Stimulated activated naive CD4-positive, alpha-beta T cell (primary cell): ENCODE measurements at places on chromosomes 4 and X.

- DNase-seq, result no peak
Observed at GRCh38 chrX:136268051-136269048, 17.1 kb upstream of the MAP7D3 start.

DNA sequence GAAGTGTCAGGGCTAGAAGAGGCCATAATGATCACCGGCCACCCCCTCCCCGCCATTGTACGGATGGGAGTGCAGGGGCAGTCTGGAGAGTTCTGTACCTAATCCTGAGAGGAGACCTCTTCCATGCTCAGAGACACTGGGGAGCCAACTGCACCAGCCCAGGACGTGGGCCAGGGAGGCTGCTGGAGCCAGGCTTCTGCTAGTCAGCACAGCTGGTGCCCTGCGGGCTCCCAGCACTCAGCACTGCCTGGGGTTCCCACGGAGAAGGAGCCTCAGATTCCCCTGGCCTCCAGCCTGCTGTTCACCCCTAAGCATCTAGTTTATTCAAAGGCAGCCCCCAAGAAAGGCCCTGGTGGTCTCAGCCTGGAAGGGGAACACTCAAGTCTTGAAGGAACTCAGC, 28.8 kb downstream of the ABLIM2 start:
- no peak for DNase-seq

DNA sequence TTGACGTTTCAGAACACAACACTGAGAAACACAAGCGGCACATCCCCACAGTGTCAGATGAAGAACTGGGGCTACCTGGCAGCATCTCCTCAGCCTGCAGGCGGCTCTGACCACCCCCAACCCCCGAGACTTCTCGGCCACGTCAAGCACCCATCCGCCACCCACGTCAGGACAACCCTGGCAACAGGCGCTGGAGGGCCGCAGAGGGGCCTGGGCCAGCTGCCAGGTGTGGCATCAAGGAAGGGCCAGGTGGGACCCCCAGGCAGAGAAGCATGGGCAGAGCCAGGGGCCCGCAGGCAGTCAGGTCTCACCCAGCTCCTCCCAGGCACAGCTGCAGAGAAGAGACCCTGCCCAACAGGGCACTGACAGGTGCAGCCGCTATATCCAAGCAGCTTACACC, 22.3 kb downstream of the GAK start:
- no peak for DNase-seq

DNA sequence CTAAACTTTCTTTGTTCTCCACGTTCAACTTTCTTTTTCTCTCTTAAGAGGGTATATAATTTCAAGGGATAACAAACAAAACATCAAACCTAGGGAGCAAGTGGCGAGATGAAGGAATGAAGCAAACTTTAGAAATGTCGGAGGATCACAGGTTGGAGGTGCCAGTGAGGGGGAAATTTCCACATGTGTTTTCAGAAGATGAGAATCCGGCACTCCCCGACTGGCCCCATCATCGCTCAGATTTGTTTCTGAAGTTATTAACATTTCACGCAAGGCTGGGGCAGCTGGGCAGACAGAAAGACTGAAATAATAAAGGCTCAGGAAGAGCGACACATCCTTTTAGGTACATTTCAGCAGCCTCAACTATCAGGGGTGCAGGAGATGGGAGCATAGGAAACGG, 134.9 kb downstream of the SMIM20 start:
- no peak for DNase-seq

DNA sequence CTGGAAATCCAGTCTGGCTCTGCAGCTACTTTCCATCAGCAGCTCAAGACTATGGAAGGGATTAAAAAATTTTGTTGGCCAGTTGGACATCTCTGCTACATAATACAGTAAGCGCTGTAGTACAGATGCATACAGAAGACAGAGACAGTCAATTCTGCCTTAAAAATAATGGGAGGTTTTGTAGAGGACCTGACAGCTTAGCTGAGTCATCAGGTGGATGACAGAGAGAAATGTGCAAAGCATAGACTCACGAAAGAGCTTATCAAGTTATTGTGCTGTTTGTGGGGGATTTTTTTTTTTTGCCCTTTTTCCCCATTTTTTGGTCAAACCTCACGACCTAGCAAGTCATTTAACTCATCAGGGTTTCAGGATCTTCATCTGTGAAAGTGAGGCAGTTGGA, 149.0 kb upstream of the SCML1 start:
- no peak for DNase-seq

GRCh38 chr4:4870576-4871241, 11.2 kb downstream of the MSX1 start:
- no peak for DNase-seq

- DNase-seq, result no peak
Observed at GRCh38 chr4:173794662-173795061, 264.6 kb upstream of the HAND2 start.
